Psoas muscle (tissue), 8 donors: ENCODE measurements at places on chromosomes 1 and 21. TPM values are rescaled to one million over a fixed set of nuclear protein-coding genes. Genes with fewer than 3 reads are reported as not detected.
A peak's percentile ranks its signal among the peaks of the same experiment; 100 is the strongest.

DNA sequence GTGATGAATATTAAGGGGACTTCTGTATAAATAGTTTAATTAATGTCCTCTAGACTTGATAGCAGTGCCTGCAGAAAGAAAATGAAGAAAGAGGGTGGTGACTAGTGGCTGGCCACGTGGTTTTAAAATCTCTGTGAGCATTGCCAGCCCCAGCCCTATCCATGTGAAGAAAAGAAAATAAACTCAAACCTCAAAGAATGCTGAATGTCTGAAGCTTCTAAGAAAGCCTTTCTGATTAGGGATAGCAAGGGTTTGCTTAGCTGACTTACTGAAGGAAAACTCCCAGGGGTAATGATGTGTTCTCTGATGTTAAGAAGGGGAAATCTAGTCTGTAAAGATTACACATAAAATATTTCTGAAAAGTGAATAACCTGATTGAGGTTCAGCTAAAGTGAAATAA is 31.8 kb downstream of the ADGRL2 start:
- no peak overlapping the region for H3K27ac ChIP-seq
- H3K4me3 ChIP-seq = no peak overlapping the region
- H3K36me3 ChIP-seq = no peaks in the 10 kb centered on the region
- DNase-seq = no peak

- H3K4me1 ChIP-seq = no peaks in the 10 kb centered on the region
- H3K27me3 ChIP-seq = no peaks in the 10 kb centered on the region
- no peak overlapping the region for H3K27ac ChIP-seq
- H3K36me3 ChIP-seq = no peaks in the 10 kb centered on the region
- DNase-seq = no peak
Measured at GRCh38 chr1:37068897-37069296, 34.6 kb upstream of the GRIK3 start.

NMNAT2 gene
- 0.61 TPM for total RNA-seq

FYB2 gene
- total RNA-seq = 1.3 TPM

DNAJC8 gene
- 56.5 TPM for total RNA-seq

- no peaks in the 10 kb centered on the region for H3K27me3 ChIP-seq
- H3K4me3 ChIP-seq = no peak overlapping the region
- H3K27ac ChIP-seq = no peak overlapping the region
Measured at GRCh38 chr21:16285605-16286126, 555.9 kb downstream of the USP25 start.

CENPF gene
- 0.28 TPM for total RNA-seq

GRCh38 chr1:15254559-15254958 is 7.5 kb downstream of the FHAD1 start:
- no peaks in the 10 kb centered on the region for H3K4me1 ChIP-seq
- H3K27ac ChIP-seq = no peak overlapping the region
- no peak for DNase-seq
- H3K36me3 ChIP-seq = no peaks in the 10 kb centered on the region

ADCY10 gene
- 0.21 TPM for total RNA-seq

DNA sequence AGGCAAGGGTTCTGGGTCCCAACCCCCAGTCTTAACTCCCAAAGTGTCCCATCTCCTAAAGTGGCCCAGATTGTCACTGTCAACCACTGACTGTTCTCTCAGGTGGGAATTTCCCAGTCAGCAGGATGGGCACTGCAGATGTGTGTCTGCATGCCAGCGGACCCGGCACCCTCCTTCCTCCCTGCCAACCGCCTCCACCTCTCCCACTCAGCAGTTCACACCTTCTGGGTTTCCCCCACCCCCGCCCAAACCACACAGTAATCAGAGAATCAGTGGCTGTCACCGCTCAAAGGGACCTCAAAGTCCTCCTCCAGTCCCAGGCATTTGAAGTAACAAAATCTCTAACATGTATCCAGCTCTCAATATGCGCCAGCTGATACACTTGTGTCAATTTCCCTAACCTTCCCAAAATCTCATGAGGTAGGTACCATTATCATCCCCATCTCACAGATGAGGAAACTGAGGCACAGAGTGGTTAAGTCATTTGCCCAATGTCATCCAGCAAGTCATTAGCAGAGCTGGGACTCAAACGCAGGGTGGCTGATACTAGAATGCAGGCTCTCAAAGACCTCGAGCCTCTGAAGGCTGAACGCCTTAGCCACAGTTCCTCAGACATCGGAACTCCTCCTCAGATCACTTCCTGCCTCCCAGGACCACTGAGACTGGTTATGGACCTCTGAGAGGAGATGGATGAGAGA is 4.8 kb downstream of the RUNX3 start:
- DNase-seq = no peak
- H3K36me3 ChIP-seq = no peaks in the 10 kb centered on the region
- no peak overlapping the region for H3K27ac ChIP-seq

DNA sequence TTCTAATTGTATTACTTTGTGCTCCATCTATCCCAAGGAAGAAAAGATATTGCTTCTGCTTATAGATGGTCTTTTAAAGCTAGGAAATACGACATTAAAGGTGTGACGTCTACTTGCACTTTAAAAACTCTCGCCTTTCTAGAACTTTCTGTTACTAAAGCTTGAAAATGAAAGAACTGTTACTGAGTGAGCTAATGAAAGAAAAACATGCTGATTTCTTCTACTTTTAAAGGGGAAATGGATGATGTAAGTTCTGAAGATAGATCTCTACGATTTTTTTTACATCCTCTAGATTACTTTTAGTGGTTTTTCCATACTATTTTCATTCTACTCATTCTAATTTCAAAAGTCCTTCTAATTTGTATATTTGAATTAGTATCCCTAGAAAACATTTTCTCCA is 387.5 kb downstream of the USP25 start:
- H3K36me3 ChIP-seq = no peaks in the 10 kb centered on the region
- H3K27me3 ChIP-seq = no peaks in the 10 kb centered on the region
- DNase-seq = no peak
- H3K4me1 ChIP-seq = no peaks in the 10 kb centered on the region

GOLT1A gene
- total RNA-seq = not detected

DNA sequence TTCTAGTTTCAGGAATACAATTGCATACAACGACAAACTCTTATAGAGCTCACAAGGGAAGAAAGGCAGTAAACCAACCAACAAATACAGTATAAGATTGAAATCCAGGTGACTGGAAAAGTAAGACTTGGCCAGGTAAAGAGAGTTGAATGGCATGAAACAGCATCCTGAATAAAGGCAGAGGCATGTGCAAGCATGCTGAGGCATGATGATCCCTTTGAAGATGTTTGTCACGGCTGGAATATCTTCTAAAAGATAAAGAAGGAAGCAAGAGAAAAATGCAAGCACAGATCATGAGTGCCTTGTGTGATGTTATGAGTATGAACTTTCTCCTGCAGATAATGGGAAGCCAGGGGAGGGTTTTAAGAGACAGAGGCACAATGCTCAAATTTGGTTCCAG is 83.3 kb upstream of the SPATA6 start:
- H3K4me1 ChIP-seq = peaks cover 18% of the 10 kb centered on the region
- no peak for DNase-seq
- no peak overlapping the region for H3K4me3 ChIP-seq
- no peaks in the 10 kb centered on the region for H3K27me3 ChIP-seq
- no peaks in the 10 kb centered on the region for H3K36me3 ChIP-seq

DNA sequence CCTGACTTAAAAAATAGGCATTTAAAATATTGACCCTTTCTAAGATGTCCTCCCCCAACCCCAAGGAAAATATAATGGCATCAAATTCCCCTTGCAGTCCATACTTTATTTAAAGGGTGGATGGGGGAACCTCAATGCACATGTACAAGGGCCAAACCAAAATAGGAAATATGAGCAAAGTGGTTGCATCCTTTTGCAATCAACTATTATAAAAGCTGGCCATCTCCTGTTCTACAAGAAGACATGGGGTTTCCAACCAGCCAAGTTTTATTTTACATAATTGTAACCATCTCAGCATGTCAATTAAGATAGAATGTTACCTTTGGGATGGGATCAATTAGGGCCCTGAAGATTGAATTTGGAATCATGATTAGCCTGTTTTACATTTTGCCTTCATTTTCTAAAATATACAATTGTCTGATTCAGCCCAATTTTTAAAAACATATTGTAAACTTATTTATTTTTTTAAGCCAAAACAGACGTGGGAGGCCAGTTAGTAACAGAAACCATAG is 146.7 kb upstream of the NFIA start:
- H3K4me1 ChIP-seq = peaks cover 23% of the 10 kb centered on the region
- H3K27me3 ChIP-seq = no peaks in the 10 kb centered on the region
- no peaks in the 10 kb centered on the region for H3K36me3 ChIP-seq
- no peak overlapping the region for H3K4me3 ChIP-seq
- no peak for DNase-seq

GRCh38 chr1:157844089-157844830 is 2.7 kb upstream of the CD5L start:
- no peaks in the 10 kb centered on the region for H3K27me3 ChIP-seq
- no peak overlapping the region for H3K4me3 ChIP-seq
- DNase-seq = no peak
- H3K36me3 ChIP-seq = no peaks in the 10 kb centered on the region
- no peak overlapping the region for H3K27ac ChIP-seq

DNA sequence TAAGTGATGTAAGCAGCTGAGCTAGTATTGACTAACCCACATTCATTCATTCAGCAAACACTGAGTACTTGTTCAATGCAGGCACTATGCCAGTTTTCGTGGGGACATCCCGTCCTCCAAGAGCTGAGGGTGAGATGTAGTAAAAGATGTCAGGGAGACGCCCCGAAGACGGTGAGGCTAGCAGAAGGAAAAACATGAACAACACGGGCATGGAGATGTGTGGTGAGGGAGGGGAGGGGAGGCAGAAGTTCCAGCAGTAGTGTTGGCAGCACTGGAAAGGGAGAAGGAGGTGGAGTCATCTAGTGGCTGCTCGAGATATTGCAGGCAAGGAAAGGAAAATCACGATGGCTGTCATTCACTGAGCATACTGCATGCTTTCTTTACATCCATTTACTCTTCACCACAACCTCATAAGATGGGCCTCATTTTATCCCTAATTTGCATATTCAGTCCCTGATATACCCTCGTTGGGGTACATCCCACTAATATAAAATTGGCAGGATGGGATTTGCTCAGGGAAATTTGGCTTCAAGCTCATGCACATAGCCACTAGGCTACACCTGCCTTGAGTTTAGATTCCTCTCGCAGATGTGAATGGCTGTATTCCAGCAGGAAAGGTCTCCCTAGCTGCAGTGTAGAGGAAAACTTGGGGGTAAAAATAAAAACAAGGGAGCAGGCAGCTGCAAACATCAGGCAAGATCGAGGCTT is 14.5 kb downstream of the PDZK1IP1 start:
- H3K4me3 ChIP-seq = no peak overlapping the region
- no peaks in the 10 kb centered on the region for H3K27me3 ChIP-seq
- no peaks in the 10 kb centered on the region for H3K36me3 ChIP-seq
- H3K4me1 ChIP-seq = peaks cover 6% of the 10 kb centered on the region

KRTAP10-6 gene
- not detected for total RNA-seq

TFAP2E gene
- total RNA-seq = not detected

GRCh38 chr1:236507022-236507700 is 16.6 kb upstream of the LGALS8 start:
- H3K4me3 ChIP-seq = no peak overlapping the region
- no peak overlapping the region for H3K27ac ChIP-seq
- H3K4me1 ChIP-seq = no peaks in the 10 kb centered on the region

ANKRD45 gene
- total RNA-seq = not detected

SARS1 gene
- 76.4 TPM for total RNA-seq

GRCh38 chr1:68479501-68479900 is 17.4 kb downstream of the DEPDC1 start:
- H3K27me3 ChIP-seq = no peaks in the 10 kb centered on the region
- H3K27ac ChIP-seq = no peak overlapping the region
- no peaks in the 10 kb centered on the region for H3K4me1 ChIP-seq

DNA sequence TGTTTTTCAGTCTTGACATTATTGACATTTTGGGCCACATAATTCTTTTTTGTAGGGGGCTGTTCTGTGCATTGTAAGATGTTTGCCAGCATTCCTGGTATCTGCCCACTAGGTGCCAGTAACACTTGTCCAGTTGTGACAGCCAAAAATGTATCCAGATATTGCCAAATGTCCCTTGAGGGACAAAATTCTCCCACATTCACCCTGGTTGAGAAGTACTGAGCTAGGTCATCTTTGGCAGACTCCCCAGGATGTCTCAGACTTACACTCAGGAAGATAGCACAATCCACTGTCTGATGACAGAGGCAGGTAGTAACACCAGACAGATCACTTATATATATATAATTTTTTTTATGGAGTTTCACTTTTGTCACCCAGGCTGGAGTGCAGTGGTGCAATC is 5.9 kb downstream of the CD48 start:
- H3K36me3 ChIP-seq = no peaks in the 10 kb centered on the region
- no peaks in the 10 kb centered on the region for H3K4me1 ChIP-seq
- no peak overlapping the region for H3K4me3 ChIP-seq
- H3K27me3 ChIP-seq = no peaks in the 10 kb centered on the region

RGS13 gene
- total RNA-seq = 0.20 TPM

GRCh38 chr1:109277434-109278204 is 5.3 kb downstream of the PSRC1 start:
- no peaks in the 10 kb centered on the region for H3K36me3 ChIP-seq
- H3K27ac ChIP-seq = no peak overlapping the region
- DNase-seq = peak; percentile 85
- no peak overlapping the region for H3K4me3 ChIP-seq
- H3K27me3 ChIP-seq = no peaks in the 10 kb centered on the region

MASP2 gene
- not detected for total RNA-seq

- H3K36me3 ChIP-seq = no peaks in the 10 kb centered on the region
- peak overlapping the region; percentile 55 for H3K4me3 ChIP-seq
- DNase-seq = peak; percentile 79
- H3K27ac ChIP-seq = peak overlapping the region; percentile 77
Measured at GRCh38 chr1:10980094-10980577, 32.3 kb upstream of the TARDBP start.

DNA sequence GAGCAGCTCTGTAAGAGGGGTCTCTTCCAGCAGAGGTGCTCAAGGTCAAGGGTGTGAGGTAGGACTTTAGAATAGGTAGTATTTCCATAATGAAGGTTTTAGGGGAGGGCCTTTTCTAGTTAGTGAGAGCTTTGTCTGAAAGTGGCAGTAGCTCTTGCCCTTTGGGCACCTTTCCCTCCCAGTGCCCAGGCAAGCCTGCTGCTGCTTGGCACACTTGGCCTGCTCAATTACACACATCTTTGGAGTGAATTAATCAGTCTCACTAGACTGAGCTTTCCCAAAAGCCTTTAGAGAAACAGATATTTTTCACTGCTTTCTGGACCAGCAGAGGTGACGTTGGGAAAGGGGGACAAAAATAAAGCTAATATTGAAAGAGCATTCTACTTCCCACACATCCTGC is 48.0 kb downstream of the MAB21L3 start:
- H3K4me1 ChIP-seq = no peaks in the 10 kb centered on the region
- H3K36me3 ChIP-seq = no peaks in the 10 kb centered on the region
- DNase-seq = no peak
- H3K27ac ChIP-seq = no peak overlapping the region
- H3K27me3 ChIP-seq = no peaks in the 10 kb centered on the region

- no peak overlapping the region for H3K4me3 ChIP-seq
- no peaks in the 10 kb centered on the region for H3K4me1 ChIP-seq
- no peaks in the 10 kb centered on the region for H3K27me3 ChIP-seq
- no peak for DNase-seq
- peaks cover 7% of the 10 kb centered on the region for H3K36me3 ChIP-seq
Measured at GRCh38 chr1:97593192-97593591, 327.6 kb downstream of the DPYD start.
